Stimulated activated CD4-positive, alpha-beta T cell treated with anti-CD3 and anti-CD28 coated beads, Interleukin-12 subunit alpha, Interleukin-12 subunit beta, amount 100 ng/mL, for 48 hours (primary cell): ENCODE measurements at places on chromosomes 6 and 20.

GRCh38 chr6:20487669-20488375 lies 46.4 kb upstream of the CDKAL1 start:
- no peak for DNase-seq

DNA sequence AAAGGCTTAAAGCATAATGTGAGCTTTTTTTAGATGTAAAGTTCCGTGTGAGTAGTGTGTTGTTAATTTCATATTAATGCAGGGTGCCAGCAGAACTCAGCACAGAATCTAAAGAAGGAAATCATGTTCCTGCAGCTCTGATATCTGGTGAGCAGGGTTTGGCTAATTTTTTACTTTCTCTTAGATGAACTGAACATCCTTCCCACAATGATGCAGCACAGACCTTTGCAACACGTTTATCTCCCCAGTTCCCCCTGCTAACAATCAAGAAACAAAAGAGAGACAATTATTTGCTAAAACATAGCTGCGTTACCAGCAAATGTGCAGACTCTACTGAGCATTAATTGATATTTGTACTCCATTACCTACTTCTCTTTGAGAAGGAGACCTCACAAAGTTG lies 39.1 kb upstream of the ATXN1 start:
- DNase-seq: no peak

DNA sequence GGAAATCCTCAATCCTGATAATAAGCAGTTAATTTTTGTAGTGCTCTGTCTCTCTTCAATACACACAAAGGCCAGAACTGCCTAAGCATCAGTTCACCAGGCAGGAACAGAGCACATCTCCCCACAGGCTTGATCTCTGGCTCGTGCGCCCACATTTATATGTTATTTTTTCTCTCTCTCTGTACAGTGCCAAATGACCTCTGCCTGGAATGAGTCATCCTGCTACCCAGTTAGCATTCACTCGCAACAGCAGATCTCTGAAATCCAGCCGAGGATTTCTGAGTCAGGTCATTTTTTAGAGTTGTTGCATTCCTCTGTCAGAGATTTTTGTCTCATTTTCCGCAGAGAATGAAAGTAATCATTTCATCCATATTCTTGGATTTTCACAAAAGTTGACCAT lies 107.1 kb downstream of the COL12A1 start:
- no peak for DNase-seq

DNA sequence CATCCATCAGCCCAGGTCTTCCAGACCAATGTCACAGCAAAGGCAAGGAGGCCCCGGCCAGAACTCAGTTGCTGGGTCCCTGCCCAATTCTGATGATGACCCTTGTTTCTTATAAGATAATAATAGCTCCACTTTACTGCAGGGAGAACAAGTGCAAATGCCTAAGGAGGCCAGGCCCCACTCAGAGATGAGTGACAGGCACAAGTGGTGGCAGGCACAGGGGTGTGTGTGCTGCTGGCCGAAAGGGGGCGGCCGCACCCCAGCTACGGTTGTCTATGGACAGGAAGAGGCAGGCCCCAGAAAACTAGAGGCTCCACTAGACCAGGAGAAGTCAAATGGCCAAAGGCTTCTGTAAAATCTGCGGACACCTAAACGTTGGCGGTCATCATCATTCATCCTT lies 28.6 kb downstream of the GNAS-AS1 start:
- DNase-seq: no peak

DNA sequence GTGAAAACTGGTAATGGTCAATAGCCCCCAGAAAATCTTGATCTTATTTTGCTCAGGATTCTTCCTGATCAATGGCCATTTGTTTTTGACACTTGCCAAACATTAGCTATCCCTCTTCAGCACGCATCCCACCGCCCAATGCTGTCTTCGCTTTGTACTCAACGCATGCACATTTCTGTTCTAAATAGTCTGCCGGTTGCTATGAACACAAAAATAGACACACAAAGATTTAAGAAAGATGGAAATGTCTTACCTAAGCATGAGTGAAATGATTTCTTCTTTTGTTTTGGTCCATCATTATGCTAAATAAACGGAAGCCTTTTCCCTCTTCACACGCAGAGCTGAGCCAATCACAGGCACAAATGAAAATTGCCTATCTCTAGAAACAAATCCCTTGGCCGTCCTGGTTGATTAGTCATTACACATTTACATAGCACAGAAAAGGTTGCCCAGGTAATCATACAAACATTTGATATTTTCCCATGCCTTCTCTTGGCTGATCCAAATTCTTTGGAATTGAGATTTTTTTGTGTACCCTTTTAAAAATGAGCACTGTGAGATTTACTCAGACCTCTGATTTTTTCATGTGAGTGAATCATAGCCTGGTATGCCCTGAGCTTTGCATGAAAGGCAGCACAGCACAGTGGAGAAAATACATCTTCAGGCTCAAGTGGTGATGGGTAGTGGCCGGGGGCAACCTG lies 70.5 kb upstream of the FAM184A start:
- no peak for DNase-seq
